Adrenal gland (tissue), 19 donors: ENCODE measurements at places on chromosomes 13 and 19. TPM values are rescaled to one million over a fixed set of nuclear protein-coding genes. Genes with fewer than 3 reads are reported as not detected.
A peak's percentile ranks its signal among the peaks of the same experiment; 100 is the strongest.

The BEST2 gene
- not detected for total RNA-seq

The RABAC1 gene
- 173 TPM for total RNA-seq

The FGF22 gene
- total RNA-seq: not detected

The CEACAM16 gene
- not detected for total RNA-seq

The ZNF486 gene
- total RNA-seq: 2.6 TPM

The CACNG6 gene
- total RNA-seq: not detected

The VSTM1 gene
- not detected for total RNA-seq

The PEX11G gene
- total RNA-seq: 6.7 TPM

The LGI4 gene
- 1.0 TPM for total RNA-seq

The LSR gene
- total RNA-seq: 106 TPM

DNA sequence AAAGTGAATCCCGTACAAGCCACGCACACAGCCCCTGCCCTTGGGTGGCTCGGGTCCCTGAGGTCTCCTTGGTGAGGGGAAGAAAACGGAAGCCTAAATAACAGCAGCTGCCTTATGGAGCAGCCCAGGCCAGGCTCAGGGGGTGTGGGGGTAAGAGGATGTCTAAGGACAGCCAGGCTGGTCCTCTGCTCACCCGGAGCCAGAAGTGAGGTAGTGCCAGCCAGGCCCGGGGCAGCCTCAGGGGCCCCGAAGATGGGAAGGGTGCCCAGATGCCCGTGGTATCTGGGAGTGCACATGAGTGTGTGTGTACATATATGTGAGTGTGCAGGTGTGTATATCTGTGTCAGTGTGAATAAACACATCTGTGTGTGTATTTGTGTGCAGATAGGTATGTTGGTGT lies 38.4 kb upstream of the PEPD start:
- H3K36me3 ChIP-seq: no peaks in the 10 kb centered on the region
- H3K27ac ChIP-seq: no peak overlapping the region
- no peak overlapping the region for H3K4me3 ChIP-seq
- no peaks in the 10 kb centered on the region for H3K4me1 ChIP-seq
- H3K27me3 ChIP-seq: no peaks in the 10 kb centered on the region
- DNase-seq: no peak

DNA sequence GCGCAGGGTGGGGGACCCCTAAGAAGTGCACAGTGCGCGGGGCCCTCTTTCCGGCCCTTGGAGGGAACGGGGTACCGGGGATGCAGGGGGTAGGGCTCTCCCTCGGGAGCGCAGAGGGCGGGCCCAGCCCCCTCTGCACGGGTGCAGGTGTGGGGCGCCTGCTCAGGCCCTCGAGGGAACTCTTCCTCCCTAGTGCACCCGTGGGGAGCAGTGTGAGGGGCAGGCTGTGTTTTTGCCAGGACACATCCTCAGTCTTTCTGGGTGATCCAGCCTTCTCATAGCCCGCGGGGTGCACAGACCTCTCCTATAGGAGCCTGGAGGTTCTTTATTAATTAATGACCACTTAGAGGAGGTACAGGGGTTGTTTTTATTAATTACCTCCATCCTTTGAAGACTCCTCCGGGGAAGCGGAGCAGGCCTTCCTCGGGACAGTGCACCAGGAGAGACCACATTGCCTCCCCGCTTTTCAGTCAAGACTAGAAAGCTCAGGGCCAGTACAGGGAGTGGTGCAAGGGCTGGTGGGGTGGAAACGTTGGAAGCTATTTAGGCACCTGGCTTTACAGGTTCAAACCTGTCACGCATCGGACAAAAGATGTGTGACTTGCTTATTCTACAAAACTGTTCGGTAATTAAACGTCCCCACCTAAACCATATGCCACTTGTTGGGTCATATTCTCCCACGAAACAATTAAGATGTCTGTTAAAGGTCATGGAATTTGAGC lies 598 bp upstream of the GJB6 start:
- H3K36me3 ChIP-seq: no peaks in the 10 kb centered on the region
- no peak overlapping the region for H3K4me3 ChIP-seq
- no peak for DNase-seq
- H3K4me1 ChIP-seq: no peaks in the 10 kb centered on the region
- H3K27ac ChIP-seq: no peak overlapping the region

- H3K4me3 ChIP-seq: no peak overlapping the region
- no peaks in the 10 kb centered on the region for H3K4me1 ChIP-seq
- no peaks in the 10 kb centered on the region for H3K27me3 ChIP-seq
These were observed 9.9 kb downstream of the CNFN start for GRCh38 chr19:42380155-42380554.

DNA sequence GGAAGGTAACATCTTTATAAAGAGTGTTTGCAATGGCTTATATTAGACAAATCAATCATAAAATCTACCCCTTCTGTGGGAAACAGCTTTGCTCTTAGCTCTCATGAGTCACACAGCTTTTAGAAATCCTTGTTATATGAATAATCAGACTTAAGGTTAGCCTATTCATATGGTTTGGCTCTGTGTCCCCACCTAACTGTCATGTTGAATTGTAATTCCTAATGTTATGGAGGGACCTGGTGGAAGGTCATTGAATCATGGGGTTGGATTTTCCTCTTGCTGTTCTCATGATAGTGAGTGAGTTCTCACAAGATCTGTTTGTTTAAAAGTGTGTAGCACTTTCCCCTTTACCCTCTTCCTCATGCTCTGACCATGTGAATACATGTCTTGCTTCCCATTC lies 704.2 kb upstream of the KLHL1 start:
- H3K4me1 ChIP-seq: no peaks in the 10 kb centered on the region
- no peak overlapping the region for H3K4me3 ChIP-seq
- H3K27ac ChIP-seq: no peak overlapping the region
- no peaks in the 10 kb centered on the region for H3K36me3 ChIP-seq
- no peaks in the 10 kb centered on the region for H3K27me3 ChIP-seq

- H3K27me3 ChIP-seq: no peaks in the 10 kb centered on the region
- no peak overlapping the region for H3K4me3 ChIP-seq
- no peaks in the 10 kb centered on the region for H3K36me3 ChIP-seq
These were observed 5.7 kb upstream of the C5AR1 start for GRCh38 chr19:47303966-47304365.

GRCh38 chr13:79642596-79642995 lies 161.6 kb downstream of the NDFIP2 start:
- H3K27ac ChIP-seq: no peak overlapping the region
- H3K4me3 ChIP-seq: no peak overlapping the region
- no peak for DNase-seq
- H3K36me3 ChIP-seq: no peaks in the 10 kb centered on the region
- H3K4me1 ChIP-seq: no peaks in the 10 kb centered on the region
- no peaks in the 10 kb centered on the region for H3K27me3 ChIP-seq

GRCh38 chr13:83620530-83621220 lies 261.6 kb downstream of the SLITRK1 start:
- H3K27ac ChIP-seq: no peak overlapping the region
- H3K27me3 ChIP-seq: no peaks in the 10 kb centered on the region
- no peak for DNase-seq
- no peak overlapping the region for H3K4me3 ChIP-seq

- H3K4me3 ChIP-seq: no peak overlapping the region
- no peak overlapping the region for H3K27ac ChIP-seq
- no peaks in the 10 kb centered on the region for H3K36me3 ChIP-seq
These were observed 148.0 kb downstream of the SIPA1L3 start for GRCh38 chr19:38055010-38055409.

DNA sequence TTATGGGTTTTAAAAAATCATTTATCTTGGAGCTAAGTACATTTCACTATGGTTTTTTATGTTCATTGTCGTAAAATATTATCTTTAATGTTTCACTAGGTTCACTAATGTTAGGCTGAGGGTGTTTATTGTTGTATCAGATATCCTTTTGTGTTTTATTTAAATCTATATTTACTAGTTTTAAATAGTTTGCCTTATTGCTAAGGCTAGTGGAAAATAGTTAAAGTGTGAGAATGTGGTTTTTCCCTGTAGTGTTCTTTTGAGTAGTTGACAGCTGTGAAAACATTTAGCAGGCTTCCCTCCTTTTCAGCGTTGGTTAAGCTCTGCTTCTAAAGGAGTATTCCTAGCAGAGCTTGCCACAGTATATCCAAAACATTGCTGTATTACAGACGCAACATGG lies 139.0 kb downstream of the TM9SF2 start:
- no peaks in the 10 kb centered on the region for H3K27me3 ChIP-seq
- no peak overlapping the region for H3K4me3 ChIP-seq
- H3K27ac ChIP-seq: no peak overlapping the region
- H3K36me3 ChIP-seq: no peaks in the 10 kb centered on the region
- DNase-seq: no peak
- H3K4me1 ChIP-seq: no peaks in the 10 kb centered on the region

GRCh38 chr19:19032420-19033175 lies 719 bp downstream of the SUGP2 start:
- H3K4me1 ChIP-seq: peaks cover 22% of the 10 kb centered on the region
- peak overlapping the region; percentile 97 for H3K27ac ChIP-seq
- no peaks in the 10 kb centered on the region for H3K27me3 ChIP-seq
- H3K36me3 ChIP-seq: no peaks in the 10 kb centered on the region
- peak overlapping the region; percentile 81 for H3K4me3 ChIP-seq

GRCh38 chr19:45020071-45020470 lies 18.8 kb upstream of the CLASRP start:
- no peak overlapping the region for H3K27ac ChIP-seq
- no peak for DNase-seq
- H3K4me1 ChIP-seq: peaks cover 5% of the 10 kb centered on the region
- H3K27me3 ChIP-seq: no peaks in the 10 kb centered on the region

DNA sequence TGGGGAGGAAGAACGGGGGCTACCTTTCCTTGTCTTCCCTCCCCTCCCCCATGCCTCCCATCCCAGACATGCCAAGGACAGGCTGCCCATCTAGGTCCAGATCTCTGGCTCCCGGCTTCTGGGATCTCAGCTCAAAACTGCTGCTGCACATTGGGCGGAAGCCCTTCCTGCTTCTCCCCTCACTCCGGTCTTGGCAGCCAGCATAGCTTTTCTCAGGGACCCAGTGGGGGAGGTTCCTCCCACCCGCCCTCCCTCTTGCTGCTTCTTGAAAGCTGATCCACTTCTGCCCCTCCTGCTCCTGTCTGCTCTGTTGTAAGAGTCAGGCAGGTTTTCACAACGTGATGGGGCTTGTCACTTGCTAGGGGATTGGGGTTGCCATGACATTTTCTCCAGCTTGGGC lies 21.7 kb upstream of the RNF17 start:
- H3K4me3 ChIP-seq: no peak overlapping the region
- no peak for DNase-seq
- no peaks in the 10 kb centered on the region for H3K36me3 ChIP-seq
- H3K4me1 ChIP-seq: no peaks in the 10 kb centered on the region

DNA sequence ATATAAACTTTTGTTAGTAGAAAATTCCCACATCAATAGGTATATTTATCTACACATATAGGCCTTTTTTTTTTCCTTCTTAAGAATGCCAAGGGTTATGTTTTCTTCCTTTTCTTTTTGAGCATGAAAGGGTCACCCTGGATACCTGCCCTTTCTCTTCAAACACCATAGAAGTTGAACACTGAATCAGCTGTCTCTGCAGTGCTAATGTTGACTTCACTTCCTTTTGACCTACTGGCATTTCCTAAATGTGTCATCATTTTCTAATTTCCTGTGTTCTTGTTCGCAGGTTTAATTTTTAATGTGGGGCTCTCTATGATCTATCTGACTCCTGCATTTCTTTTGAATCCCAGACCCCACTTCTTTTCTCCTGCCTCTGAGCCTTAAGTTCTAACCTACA lies 532.0 kb downstream of the GPC6 start:
- no peak for DNase-seq
- no peak overlapping the region for H3K4me3 ChIP-seq
- no peak overlapping the region for H3K27ac ChIP-seq
- H3K4me1 ChIP-seq: no peaks in the 10 kb centered on the region
- H3K27me3 ChIP-seq: no peaks in the 10 kb centered on the region
- no peaks in the 10 kb centered on the region for H3K36me3 ChIP-seq

DNA sequence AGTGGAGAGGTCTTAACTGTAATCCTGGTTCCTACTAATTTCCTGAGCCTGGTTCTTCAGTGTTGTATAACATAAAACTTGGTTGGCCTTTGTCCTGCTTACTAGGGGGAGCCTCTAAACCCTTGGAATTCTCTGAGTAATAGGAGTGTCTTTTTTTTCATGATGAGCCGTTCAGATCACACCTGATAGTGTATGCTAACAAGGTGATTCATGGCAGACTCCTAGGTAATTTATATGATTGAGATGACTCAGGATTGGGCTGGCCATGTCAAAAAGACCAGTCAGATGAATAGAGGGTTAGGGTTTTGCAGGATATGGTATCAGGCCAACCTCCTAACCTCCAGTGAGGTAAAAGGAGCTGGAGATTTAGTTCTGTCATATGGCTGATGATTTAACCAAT lies 135.8 kb upstream of the KLF12 start:
- H3K4me3 ChIP-seq: no peak overlapping the region
- DNase-seq: no peak
- no peak overlapping the region for H3K27ac ChIP-seq
- no peaks in the 10 kb centered on the region for H3K27me3 ChIP-seq

GRCh38 chr13:30053939-30054338 lies 203.5 kb upstream of the UBL3 start:
- no peak overlapping the region for H3K4me3 ChIP-seq
- peaks cover 12% of the 10 kb centered on the region for H3K27me3 ChIP-seq
- peaks cover 4% of the 10 kb centered on the region for H3K36me3 ChIP-seq
- no peak for DNase-seq

DNA sequence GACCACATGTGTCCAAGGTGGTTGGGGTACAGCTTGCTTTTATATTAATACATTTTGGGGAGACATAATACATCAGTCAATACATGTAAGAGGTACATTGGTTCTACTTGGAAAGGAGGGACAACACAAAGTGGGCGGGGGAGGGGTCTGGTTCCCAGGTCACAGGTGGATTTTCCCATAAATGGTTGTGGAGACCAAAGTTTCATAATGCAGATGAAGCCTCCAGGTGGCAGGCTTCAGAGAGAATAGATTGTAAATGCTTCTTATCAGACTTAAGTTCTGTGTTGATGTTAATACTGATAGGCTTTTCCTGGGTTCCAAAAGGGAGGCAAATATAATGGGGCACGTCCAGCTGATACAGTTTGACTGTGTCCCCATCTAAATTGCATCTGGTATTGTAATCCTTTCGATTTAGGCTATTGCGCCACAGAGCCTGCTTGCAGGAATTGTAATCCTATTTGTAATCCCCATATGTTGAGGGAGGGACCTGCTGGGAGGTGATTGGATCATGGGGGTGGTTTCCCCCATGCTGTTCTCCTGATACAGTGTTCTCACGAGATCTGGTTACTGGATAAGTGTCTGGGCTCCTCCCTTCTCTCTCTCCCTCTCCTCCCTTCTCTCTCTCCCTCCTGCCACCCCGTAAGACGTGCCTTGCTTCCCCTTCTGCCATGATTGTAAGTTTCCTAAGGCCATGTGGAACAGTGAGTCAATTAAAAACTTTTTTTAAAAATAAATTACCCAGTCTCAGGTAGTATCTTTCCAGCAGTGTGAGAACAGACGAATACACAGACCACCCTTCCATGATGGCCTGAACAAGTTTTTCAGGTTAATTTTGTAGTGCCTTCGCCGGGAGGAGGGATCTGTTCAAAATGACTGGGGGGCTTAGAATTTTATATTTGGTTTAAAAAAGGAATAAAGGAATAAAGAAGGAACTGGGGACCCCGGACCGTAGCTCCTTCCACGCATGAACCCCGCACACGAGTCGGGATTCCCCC lies 44.9 kb downstream of the ZNF823 start:
- H3K36me3 ChIP-seq: no peaks in the 10 kb centered on the region
- H3K4me3 ChIP-seq: peak overlapping the region; percentile 57
- no peak overlapping the region for H3K27ac ChIP-seq
- H3K4me1 ChIP-seq: peaks cover 10% of the 10 kb centered on the region
- DNase-seq: no peak
